ENCODE measurements at places on chromosomes 7 and 10.

DNA sequence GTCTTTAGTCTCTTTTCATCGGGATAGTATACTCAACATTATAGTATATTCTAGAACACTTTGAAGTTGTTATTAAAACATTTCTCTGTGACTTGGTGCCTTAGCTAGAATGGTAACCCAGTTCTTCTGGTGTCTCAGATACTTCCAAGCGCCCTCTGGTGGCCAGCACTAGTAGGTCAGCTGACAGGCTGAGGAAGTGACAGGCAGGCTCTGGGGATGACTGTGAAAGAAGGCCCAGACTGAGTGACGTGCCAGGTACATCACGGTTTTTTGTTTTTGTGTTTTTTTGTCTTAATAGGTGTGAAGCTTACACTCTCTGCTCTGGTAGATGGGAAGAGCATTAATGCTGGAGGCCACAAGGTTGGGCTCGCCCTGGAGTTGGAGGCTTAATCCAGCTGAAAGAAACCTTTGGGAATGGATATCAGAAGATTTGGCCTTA is 5.1 kb downstream of the COMTD1 start:
- DNase-seq, result peak; percentile 78

DNA sequence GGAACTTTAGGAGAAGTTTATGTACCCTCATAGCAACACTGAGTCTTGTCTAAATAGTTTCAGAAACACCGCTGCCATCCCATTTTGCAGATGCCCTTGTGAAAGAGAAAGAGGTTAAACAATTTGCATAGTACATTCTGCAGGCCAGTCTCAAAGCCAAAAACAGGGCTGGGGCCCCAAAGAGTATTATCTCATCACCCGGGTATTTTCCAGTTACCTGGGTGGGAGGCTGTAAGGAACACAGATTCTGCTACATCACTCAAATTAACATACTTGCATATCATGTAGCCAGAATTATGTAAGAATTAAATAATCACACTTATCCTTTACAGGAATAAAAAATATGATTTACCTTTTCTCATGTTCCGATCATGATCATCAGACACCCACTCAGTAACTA is 3.1 kb upstream of the FAM171A1 start:
- no peak for DNase-seq

DNA sequence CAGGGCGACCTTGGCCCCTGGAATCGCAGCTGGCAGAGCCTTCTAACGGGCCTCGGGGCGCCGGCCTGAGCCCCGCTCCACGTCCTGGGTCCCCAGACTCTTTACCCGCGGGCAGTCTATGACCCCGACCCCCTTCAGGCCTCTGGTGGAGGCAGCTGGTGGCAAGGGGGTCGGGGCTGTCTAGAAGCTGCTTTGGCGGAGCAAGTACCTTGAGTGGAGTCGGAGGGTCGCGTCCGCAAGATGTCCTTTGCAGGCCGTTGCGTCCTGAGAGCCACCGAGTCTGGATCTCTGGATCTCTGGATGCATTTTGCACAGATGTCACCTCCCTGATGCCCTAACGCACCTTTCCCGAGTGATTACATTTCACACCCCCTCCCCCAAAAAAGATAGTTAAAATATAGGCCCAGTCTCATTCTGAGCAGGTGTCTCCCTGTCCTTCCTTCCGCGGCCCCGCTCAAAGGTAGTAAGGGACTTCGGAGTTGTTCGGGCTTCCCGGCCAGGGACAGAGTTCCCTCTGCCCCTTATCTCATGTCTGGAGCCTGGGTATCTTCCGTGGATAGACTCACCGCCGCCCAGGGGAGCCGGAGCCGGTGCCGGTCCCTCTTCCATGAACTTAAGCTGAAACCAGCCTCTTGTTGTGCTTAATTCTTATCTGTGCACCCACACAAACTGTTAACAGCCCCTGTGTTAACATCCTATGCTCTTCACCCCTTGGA is 457 bp downstream of the ACADSB start:
- DNase-seq, result peak; percentile 3

DNA sequence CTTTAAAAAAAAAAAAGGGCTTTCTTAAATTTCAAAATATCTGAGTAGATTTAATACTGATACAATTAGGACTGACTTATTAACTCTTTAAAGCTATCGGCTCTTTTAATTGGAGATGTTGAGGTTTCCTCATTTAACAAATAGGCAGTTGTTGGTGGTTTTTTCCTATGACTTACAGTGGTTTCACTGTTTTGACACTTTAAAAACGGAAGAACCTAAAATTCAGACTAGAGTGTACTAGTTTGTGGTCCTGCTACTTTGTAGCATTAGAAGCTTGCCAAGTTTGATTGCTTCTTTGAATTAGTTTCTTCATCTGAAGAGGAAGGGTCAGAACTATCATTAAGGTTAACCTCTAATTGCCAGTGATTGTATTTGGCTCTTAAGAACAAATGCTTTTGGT is 27.7 kb downstream of the CUL1 start:
- DNase-seq, result no peak

DNA sequence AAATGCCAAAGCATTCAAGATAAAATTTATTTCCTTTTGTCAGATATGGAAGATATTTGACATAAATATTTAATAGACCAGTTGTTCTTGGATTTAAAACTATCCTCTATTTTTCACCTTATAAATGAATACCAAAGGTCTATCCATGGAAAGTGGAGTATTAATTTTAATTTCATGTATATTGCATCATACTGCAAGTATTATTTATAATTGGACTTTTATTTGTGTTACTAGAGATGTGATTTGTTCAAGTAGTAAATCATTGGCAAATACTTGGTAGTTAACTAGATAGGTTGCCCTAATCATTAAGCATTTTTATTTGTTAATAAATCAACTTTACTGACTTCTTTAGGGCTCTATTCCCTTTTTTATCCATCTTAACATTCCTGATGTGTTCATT is 98.1 kb downstream of the CDC14C start:
- no peak for DNase-seq

GRCh38 chr7:38375453-38375852 is 102.0 kb upstream of the TARP start:
- DNase-seq, result no peak

DNA sequence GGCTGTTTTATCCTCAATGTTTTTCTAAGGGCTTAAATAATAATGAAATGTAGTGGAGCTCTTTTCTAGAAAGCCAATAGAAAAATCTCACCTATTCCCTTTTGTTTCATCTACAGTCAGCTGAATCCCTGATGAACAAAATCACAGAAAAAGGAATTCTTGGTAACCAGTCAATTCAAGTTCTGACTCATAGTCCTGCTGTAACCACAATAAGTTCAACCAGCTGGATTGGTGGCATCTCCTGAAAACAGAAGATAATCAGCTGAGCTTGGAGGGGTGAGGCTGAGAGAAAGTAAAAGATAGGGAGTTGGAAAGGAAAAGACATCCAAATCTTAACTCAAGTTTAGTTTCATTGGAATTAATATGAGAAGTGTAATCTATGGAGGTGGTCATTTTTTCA is 772.1 kb downstream of the CCSER2 start:
- DNase-seq, result no peak

DNA sequence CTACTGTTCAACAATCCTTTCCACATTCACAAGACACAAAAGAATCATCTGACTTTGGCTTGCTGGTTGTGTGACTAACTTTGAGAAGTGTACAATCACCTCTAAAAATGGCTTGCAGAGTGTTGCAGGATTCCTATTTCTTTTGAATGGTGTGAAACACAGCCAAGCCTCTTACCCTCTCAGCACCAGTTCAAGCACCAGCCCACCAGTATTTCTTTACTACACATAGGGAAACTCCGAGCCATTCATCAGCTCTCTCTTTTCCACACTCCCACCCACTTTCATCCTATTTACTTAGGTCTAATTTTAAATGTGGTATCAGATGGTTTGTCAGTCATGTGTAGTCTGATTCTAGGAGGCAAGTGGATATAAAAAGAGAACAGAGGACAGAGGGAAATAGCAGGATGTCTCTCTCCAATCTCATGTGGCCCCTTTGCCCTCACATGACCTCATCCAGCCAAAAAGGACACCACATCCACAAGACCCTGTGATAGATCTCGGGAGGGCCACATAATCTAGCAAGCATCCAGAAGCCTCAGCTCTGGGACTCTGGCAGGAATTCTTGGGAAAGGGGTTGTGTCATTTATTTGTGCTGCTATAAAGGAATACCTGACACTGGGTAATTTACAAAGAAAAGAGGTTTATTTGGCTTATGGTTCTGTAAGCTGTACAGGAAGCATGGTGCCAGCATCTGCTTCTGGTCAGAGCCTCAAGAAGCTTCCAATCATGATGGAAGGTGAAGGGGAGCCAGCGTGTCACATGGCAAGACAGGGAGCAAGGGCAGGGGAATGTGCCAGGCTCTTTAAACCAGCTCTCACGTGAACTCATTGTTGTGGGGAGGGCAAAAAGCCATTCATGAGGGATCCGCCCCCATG is 66.8 kb upstream of the NEBL start:
- DNase-seq, result no peak

DNA sequence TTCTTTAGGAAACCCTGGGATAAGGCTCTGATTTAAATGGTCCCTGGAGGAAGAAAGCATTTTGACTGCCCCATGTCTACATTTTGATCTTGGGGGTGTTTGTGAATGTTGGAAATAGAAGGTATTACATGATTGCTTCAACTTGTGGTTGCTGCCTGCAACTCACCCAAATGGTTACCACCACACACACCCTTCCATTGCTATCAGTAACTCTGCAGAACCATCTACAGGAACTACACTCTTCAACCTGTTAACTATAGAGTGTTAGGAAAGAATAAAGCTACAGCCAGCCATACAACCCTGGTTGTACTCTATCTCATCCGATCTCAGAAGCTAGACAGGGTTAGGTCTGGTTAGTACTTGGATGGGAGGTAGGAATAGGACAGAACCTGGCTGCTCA is 71.2 kb downstream of the APBB1IP start:
- no peak for DNase-seq

DNA sequence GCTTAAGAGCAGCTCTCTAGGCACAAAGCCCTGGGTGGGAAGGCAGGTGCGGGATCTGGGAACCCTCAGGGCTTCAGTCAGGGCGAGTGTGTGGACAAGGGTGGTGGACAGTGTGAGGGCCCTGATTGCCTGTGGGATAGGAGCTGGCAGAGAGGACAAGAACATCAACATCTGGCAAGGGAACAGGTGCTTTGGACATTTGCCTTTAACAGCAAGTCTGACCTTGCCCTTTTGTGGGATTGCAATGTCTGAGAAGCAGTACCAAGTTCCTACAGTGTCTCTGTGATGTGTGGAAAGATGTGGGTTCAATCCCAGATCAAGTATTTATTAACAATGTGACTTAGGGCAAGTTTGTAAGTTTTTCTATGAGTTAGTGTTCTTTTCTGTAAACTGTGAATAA is 46.7 kb downstream of the TFAM start:
- peak; percentile 7 for DNase-seq

DNA sequence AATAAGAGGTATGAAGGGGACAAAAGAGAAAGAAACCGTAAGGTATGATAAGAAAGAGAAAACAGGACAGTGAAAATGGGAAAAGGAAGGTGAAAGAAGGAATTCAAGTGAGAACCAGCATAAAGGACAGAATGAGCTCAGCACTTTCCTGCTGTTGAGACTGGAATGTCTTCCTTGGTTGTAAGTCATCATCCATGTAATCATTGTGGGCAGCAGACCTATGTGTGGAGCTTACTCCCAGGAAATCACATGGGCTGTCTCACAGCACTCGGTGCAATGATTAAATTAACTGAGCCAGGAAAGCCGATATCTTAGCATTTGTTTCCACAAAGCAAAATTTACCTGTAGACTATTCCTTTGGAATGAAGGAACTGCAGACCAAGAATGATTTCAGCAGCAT is 118.1 kb downstream of the PRKCQ start:
- DNase-seq, result peak; percentile 59

DNA sequence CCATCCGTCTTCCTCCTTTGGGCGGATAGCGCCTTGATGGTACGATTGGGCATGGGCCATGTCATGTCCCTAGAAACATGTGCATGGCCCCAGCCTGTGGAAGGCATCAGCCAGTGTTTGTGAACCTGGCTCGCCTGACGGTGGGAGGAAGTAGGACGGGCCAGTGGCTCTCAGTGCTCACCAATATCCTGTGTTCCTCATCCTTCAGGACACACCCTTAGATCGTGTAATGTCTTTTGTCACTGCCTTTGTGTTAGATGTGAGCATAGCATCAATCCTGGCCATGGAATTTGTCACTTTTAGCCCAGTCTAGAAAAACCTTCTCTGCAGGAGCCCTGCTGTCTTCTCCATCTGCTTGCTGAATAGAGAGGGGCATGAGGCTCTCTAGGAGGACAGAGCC is 77.6 kb downstream of the PFKFB3 start:
- DNase-seq, result no peak

DNA sequence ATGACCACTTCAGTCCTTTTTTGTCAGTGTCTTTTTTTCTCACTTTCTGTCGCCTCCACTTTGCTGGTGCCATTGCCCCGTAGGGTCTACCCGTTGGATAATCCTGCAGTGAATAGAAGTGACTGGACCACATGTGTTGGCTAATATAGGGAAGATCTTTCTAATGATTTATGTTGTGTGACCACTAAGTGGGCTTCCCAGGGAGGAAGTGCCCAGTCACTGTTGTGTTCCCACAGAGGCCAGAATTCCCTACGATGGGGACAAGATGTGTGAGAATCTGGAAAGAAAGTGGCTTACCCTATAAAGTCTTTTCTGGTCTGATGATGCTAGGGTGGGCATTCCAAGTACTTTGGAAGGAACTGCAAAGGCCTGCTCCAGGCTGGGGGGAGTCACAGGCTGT is 28.4 kb upstream of the SMC3 start:
- no peak for DNase-seq

Measured in amniotic epithelial cell (primary cell).